ENCODE measurements at places on chromosomes 2 and 18.

- DNase-seq, result no peak
Observed at GRCh38 chr18:62939926-62940325, 224.6 kb downstream of the PHLPP1 start.

GRCh38 chr2:98577313-98577712 is 31.0 kb downstream of the COA5 start:
- no peak for DNase-seq

- no peak for DNase-seq
Observed at GRCh38 chr18:21745231-21745630, 4.6 kb downstream of the MIB1 start.

- DNase-seq, result peak; percentile 66
Observed at GRCh38 chr2:120935339-120936313, 200.0 kb downstream of the GLI2 start.

DNA sequence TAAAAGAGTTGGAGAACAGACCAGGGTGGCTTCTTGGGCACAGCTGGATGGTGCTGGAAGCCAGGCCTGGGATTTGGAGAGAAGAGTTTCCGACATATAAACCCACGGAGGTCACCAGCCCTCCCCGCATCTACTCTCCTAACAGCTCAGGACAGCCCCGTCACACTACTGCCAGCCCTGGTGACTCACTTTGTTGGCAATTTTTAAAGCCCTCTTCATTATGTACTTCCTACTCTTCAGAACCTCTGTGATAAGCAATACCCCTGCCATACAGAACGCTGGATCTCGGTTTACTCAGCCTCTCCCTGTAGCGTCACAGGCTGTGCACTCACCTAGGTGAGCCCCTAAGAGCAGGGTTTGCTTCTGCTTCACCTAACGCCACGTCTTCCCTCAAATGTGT is 48.1 kb downstream of the ID2 start:
- DNase-seq, result no peak

DNA sequence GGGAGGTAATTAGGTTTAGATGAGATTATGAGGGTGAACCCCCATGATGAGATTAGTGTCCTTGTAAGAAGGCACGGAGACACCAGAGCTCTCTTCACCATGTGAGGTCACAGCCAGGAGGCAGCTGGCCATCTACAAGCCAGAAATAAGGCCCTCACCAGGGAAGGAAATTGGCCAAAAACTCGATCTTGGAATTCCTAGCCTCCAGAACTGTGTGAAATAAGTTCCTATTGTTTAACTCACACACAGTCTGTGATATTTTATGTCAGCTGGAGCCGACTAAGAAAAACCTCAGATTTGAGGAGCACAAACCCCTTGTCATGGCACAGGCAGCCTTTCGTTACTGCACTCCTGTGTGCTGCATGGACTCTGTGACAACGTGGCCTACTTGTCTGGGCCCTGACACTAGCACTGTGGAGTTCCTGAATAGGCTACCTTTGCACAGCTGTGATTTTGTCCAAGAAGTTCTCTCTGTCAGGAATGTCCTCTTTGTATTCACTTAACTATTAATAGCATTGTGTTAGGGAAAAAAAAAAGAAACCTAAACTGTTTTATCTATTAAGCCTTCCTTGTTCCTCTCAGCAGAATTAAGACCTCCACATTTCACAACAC is 319.8 kb downstream of the TDRD15 start:
- DNase-seq, result no peak

DNA sequence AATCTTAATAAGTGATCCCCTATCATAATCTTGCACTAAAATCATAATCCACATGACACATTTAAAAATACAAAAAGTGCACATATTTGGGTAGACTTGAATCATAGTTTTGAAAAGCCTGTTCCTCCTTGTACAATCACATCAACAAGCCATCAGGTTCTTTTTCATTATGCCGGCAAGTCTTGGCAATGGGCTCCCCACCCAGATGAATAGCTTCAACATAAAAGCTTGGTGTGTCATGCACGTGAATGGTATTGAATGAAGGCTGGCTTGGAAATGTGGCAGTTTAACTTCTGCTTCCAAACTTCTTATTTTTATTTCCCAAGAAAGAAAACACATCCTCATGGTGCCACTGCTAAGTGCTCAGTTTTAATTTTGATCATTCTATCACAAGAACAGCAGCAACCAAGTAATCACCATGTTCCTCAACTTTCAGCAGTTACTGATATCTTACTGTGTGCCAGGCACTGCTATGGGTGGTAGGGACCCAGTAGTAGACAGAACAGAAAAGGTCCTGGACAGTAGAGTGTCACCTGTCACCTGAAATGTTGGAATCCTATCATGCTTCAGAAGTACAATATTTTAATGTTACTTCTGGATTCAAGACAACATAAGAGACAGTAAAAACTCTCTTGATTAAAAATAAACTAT is 89.9 kb downstream of the AP1S3 start:
- DNase-seq, result no peak

DNA sequence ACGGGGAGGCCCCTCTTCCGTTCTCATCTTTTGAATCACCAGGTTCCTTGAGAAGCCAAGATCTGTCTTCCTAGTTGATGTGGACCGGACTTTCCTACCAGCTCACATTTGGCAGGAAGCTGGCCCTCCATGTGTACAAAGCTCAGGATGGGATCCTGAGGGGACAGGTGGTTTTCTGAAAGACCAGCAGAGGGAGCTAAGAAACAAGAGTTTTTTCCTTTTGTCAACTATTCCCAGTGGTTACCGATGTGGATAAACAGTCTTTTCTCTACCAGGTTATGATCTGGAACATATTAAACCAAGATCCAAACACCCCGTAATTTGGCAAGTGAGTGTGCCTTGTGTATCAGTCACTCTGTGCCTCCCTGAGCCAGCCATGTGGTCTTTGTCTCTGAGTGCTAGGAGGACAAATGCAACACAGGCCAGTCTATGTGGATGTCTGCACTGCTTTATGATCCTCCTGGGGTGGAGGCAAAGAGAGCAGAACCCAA is 25.1 kb upstream of the ARHGAP25 start:
- DNase-seq, result no peak

- DNase-seq, result no peak
Observed at GRCh38 chr18:78740876-78741275, 238.7 kb upstream of the SALL3 start.

- peak; percentile 82 for DNase-seq
Observed at GRCh38 chr2:23568626-23569190, 183.7 kb downstream of the KLHL29 start.

GRCh38 chr2:144006139-144006538 is 513.8 kb downstream of the ZEB2 start:
- no peak for DNase-seq

DNA sequence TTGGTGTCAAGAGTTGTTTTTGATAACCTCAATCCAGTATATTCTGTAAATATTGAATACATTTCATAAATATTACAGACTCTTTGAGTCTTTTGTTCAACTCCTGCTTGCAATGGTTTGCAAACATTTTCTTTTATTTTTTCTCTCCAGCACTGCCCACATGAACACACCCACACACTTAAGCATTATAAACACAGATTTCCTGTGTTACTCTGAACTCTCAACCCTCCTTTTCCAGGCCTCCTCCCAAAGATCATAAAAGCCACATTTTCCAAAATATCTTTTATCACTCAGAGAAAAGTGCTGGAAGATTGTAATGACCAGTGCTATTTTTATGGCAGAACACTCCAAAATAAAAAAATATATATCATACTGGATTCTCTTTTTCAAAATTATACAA is 20.5 kb downstream of the ARHGAP25 start:
- DNase-seq, result no peak

- no peak for DNase-seq
Observed at GRCh38 chr2:62705859-62706720, 577 bp downstream of the EHBP1 start.

DNA sequence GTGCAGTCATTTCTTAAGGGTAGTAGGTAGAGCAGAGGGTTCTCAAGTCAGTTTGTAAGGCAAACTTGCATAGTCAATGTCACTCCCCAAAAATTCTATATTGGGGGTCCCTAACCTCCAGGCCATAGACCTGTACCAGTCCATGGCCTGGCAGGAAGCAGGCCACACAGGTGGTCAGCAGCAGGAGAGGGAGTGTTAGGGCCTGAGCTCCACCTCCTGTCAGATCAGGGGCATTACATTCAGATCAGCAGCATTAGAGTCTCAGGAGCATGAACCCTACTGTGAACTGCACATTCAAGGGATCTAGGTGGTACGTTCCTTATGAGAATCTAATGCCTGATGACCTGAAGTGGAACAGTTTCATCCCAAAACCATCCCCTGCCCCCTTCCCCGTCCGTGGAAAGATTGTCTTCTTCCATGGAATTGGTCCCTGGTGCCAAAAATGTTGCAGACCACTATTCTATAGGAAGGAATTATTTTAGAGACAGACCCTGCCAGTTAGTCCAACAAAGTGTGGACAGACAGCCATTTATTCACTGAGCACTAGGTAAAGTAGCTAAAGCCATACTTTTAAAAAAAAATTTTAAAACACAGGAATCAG is 6.7 kb downstream of the COA5 start:
- no peak for DNase-seq

- no peak for DNase-seq
Observed at GRCh38 chr18:57947117-57947516, 96.9 kb upstream of the NEDD4L start.

GRCh38 chr2:127410871-127411652 is 7.2 kb upstream of the PROC start:
- DNase-seq, result no peak

DNA sequence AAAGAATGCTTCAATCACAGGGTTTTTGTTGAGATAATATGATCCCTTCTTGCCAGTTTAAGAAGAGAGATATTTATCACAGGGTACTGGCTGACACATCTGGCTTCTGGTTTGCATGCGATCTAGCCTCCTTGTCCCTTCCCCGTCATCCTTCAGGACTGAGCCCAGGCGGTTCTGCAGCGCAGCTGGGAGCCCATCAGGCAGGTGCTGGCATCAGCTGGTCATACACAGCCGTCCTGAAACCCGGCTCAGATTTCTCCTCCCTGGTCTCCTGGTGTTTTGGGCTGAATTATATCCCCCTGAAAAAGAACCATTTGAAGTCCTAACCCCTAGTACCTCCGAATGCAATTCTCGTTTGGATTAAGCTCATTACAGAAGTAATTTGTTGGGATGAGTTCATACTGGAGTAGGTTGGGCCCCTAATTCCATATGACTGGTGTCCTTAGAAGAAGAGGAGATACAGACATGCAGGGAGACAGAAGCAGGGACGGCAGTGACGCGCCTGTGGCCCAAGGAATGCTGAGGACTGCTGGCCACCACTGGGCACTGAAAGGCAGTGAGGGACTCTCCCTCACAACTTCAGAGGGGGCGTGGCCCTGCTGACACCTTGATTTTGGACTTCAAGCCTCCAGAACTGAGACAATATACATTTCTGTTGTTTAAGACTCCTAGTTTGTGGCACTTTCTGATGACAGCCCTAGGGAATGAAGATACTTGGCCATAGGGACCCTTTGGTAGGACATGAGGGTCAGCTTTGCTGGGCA is 83.9 kb upstream of the ODC1 start:
- DNase-seq, result no peak

DNA sequence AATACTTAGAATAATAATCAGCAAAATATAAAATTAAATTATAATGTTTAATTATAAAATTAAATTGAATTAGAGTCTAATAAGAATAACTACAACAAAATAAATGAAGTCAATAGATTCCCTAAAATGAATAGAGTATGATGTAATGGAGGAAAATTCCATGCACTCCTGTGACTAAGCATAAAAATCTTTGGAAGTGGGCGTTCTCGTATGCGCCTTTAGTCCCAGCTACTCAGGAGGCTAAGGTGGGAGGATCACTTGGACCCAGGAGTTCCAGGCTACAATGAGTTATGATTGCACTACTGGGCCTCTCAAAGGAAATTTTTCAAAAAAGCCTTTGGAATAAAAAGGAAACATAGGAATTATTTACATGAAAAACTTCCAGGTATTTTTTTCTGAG is 955.4 kb upstream of the POU3F3 start:
- no peak for DNase-seq

GRCh38 chr18:11392980-11393885 is 216.2 kb upstream of the SLC35G4 start:
- DNase-seq, result no peak

DNA sequence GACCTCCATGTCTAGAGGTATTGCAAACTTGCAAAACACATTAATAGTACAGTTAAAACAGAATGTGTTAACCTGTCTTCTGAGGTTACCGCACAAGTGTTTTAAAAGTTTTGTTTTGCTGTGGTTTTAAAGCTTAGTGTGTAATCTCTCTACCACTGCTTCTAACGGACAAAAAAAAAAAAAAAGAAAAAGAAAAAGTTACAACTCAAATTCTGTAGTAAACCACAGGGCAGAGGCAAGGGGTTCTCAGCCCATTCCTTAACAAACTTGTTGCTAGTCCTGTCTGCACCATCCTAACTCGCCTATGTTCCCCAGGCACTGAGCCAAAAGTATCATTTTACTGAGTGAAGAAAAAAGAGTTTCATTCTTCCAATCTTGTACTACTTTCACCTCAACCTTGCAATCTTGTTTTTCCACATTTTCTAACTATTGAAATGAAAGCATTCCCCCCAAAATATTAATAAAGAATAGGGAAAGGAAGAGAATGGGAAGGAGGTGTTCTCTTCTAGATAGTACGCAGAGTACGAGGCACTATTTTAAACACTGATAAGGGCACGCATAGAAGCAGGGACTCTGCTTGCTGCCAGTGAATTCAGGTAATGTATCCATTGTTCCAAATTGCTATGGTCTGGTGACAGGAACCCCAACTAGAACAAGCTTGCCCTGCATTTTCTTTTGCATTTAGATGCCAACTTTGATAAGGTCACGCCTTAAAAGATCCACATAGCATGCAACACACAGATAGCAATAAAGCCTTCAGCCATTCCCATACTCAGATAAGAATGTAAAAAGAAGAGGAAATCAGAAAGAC is 47.1 kb downstream of the IKZF2 start:
- no peak for DNase-seq

DNA sequence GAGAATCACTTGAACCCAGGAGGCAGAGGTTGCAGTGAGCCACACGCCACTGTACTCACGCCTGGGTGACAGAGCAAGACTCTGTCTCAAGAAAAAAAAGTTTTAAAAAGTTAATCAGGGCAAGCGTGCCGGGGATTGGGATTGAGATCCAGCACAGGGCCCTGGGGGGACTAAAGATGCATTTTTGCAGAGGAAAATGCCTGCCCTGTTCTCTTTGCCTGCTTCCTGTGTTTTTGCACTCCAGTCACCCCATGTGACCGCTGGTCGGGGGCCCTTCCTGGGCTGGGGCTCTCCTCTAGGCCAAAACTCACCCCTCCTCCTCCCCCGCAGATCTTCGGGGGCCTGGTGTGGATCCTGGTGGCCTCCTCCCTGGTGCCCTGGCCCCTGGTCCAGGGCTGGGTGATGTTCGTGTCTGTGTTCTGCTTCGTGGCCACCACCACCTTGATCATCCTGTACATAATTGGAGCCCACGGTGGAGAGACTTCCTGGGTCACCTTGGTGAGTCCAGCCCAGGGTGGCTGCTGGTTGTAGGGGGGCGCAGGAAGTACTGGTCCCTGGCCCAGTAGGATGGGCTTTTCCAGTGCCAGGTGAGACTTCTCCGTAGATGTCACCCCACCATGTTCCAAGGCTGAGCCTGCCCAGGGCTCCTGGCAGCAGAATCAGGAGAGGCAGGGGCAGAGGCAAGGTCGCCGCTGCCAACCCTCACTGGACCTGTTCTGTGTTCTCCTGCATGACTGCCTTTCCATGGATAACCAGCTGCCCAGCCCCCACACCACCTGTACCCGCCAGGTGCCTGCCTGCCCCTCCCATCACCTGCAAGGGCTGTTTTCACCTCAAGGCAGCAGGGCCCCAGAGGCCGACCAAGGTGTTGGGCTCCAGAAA is 22.4 kb downstream of the MAL start:
- DNase-seq, result no peak
